Activated T-helper 1 cell treated with anti-CD3 and anti-CD28 coated beads, Interleukin-12 subunit alpha, Interleukin-12 subunit beta, Interleukin-2, Interleukin-4 antibody, amounts not matched to agents 30 ng/mL and 10 ng/mL and 1 ng/mL, durations not matched to agents 14 hours and 24 hours and 36 hours (primary cell): ENCODE measurements at places on chromosomes 3 and 15. TPM values are rescaled to one million over a fixed set of nuclear protein-coding genes. Genes with fewer than 3 reads are reported as not detected.

The ACSBG1 gene
- total RNA-seq = 0.15 and 0.52 TPM in 2 replicates

The MESP1 gene
- 4.6 and 6.6 TPM in 2 replicates for total RNA-seq

The TPRG1 gene
- 11.2 and 13.6 TPM in 2 replicates for total RNA-seq

GRCh38 chr15:69979262-69979661 is 118.5 kb downstream of the TLE3 start:
- no peak for DNase-seq
- no peak overlapping the region for H3K4me3 ChIP-seq
- H3K36me3 ChIP-seq = no peaks in the 10 kb centered on the region
- H3K4me1 ChIP-seq = no peaks in the 10 kb centered on the region

The LRRC31 gene
- not detected in 2 replicates for total RNA-seq

DNA sequence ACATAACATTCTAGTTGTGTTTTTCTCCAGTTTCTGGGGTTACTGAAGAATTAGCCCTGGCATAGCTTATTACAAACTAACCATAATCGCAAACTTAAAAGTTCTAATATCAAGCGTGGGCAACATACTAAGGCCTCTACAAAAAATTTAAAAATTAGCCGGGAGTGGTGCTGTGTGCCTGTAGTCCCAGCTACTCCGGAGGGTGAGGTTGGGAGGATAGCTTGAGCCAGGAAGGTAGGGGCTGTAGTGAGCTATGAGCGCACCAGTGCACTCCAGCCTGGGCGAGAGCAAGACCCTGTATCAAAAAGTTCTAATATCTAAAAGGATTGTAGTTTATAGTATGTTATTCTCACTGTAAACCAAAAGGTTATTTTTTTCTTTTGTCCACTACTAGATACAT is 1.1 kb downstream of the OIP5 start:
- no peak for DNase-seq
- H3K36me3 ChIP-seq = peaks cover 15% of the 10 kb centered on the region
- H3K4me3 ChIP-seq = peak overlapping the region; percentile 94
- H3K4me1 ChIP-seq = peaks cover 29% of the 10 kb centered on the region
- H3K27me3 ChIP-seq = no peaks in the 10 kb centered on the region

DNA sequence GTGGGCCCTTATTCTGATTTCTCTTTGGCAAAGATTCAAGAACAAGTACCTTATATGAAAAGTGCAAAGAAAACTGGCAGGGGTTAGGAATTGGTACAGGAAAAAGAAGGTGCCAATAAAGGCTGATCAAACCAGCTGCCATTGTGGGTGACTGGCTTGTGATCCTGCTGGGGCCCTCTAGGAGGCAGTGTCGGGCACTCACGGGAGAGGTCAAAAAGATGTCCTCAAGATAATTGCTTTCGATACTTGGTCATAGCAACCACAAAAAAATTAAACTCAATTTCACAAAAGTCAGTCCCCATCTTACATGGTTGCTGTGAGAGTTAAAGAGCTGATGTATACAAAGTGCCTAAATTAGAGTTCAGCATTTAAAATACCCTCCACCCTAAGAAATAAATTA is 31.0 kb upstream of the CAV3 start:
- no peak for DNase-seq
- H3K36me3 ChIP-seq = no peaks in the 10 kb centered on the region
- H3K4me3 ChIP-seq = no peak overlapping the region
